A673 (cell line): ENCODE measurements at places on chromosomes 11 and 22.

GRCh38 chr22:50695421-50696250 lies 23.0 kb downstream of the SHANK3 start:
- no peak for DNase-seq

DNA sequence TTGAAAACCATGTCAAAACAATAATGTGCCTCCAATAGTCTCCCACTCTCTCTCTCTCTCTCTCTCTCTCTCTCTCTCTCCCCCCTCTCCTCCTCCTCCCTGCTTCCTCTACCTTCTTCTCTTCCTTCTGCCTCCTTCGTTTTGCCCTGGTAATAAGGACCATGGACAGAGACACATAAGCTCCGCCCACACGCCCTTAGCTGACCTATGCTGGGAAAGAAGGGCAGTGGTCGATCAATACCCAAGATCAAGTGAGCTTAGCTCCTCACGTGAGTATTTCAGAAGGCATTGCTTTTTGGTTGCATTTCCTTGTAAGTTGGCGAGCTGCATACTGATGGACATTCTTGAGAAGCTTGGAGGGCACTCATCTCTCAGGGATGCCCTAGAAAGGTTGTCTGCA lies 194.8 kb downstream of the MIAT start:
- no peak for DNase-seq

GRCh38 chr22:28029201-28029948 lies 110.3 kb upstream of the PITPNB start:
- peak; percentile 80 for DNase-seq

- DNase-seq: no peak
Measured at GRCh38 chr11:7467652-7468051, 17.7 kb upstream of the OLFML1 start.

- DNase-seq: peak; percentile 40
Measured at GRCh38 chr22:20080776-20081654, 974 bp downstream of the DGCR8 start.

DNA sequence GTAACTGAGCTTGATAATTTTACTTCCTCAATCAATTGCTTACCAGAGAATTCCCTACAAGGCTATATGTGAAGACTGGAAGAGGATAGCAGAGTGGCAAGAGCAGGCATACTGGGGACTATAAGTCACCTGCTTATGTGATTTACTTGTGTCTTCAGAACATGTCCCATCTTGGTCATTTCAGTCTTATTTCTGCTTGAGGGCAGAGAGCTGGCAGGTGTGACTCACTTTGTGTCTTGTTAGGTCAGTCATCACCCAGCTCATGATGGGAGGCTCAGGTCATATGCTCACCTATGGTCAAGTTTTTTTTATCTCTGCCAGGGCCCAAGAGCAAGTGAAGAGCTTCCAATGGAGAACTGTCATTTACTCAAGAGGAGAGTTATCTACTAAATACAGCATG lies 6.2 kb downstream of the SRSF8 start:
- DNase-seq: no peak

- no peak for DNase-seq
Measured at GRCh38 chr22:50713571-50714056, 24.4 kb upstream of the ACR start.

DNA sequence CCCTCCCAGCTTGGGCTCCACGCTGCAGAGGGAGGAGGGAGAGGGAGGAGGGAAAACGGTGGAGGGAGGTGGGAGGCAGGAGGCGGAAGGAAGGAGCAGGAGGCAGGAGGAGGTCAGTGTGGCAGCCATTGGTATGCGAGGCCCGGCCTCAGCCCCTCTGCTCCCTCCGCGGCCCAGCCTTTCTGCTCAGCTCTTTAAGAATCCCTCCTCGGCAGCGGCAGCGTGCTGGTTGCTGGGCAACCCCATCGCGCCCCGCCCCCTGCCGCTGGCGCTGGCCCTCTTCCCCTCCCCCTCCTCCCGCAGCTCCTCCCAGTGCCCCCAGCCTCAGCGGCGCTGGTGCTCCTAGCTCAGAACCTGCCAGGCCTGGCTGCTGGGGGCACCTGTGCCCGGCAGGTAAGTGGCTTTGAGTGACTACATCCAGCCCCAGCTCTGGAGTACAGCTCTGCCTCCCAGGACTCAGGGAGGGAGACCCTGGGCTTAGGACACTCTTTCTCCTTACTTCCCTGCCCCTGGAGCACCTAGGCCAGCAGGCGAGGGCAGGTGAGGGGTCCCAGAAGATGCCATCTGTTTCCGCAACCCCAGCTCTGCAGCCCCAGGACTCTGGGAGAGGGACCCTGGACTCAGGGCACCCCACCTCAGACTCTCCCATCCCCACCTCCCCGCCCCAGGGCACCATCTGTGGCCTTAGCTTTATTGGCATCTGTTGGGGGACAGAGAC lies 7.2 kb upstream of the FLRT1 start:
- DNase-seq: peak; percentile 67

GRCh38 chr22:26318975-26319374 lies 110.1 kb upstream of the ASPHD2 start:
- DNase-seq: no peak

DNA sequence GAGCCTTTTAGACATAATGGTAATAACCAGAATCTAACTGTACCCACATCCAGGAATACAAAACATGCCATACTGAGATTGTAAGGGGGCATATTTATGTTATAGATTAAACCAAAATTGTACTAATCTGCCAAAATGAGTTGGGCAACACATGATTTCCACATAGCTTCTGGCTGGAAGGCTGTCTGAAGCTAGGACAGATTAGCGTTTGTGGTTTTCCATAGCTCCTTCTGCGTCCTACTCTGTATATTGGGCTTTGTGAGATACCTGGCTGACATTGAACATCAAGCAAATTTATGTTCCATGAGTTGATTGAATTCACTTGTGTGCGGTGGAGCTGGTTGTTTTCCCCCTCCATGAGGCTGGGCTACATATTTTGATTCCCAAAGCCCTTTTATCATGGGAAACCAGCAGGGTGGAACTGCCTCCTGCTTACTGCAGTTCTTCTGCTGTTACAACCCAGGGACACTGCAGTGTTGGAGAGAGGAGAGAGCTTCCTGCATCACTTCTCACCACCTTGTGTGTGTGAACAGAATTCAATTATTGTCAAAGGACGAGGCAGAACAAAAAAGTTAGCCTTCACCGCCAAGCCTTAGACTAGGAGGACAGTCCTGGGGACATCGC lies 114.9 kb downstream of the C11orf91 start:
- no peak for DNase-seq

DNA sequence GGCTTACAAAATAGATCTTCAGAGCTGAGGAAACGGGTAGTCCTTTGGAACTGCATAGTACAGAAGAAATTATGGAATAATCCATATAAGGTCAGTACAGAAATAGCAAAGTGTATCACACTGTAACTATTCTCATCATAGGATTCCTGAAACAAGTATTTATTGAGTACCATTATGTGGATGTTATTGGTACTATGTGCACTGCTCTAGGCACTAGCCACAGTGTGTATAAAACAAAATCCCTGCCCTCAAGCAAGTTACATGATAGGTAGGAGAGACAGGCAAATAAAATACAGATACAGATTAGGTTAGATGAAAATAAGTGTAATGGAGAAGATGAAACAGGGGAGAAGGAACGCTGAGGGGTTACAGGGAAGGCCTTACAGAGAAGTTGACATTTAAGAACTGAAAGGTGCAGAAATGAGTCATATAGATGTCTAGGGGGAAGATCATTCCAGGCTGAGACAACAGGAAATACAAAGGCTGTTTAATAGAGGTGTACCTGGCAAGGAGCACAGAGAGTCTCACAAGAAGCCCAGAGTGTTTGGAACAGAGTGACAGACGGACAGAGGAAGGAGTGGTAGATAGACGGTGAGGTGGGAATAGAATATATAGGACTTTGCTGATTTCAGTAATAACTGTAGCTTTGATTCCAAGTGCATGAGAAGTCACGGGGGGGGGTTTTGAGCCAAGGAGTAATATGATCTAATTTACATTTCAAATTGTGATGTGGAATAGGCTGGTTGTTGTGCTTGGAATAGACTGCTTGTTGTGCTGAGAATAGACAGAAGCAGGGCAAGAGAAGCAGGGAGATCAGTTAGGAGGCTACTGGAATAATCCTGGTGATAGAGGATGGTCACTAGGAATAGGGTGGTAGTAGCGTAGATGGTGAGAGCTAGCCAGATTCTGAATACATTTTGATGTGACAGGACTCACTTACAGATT lies 13.7 kb downstream of the RNF141 start:
- no peak for DNase-seq

DNA sequence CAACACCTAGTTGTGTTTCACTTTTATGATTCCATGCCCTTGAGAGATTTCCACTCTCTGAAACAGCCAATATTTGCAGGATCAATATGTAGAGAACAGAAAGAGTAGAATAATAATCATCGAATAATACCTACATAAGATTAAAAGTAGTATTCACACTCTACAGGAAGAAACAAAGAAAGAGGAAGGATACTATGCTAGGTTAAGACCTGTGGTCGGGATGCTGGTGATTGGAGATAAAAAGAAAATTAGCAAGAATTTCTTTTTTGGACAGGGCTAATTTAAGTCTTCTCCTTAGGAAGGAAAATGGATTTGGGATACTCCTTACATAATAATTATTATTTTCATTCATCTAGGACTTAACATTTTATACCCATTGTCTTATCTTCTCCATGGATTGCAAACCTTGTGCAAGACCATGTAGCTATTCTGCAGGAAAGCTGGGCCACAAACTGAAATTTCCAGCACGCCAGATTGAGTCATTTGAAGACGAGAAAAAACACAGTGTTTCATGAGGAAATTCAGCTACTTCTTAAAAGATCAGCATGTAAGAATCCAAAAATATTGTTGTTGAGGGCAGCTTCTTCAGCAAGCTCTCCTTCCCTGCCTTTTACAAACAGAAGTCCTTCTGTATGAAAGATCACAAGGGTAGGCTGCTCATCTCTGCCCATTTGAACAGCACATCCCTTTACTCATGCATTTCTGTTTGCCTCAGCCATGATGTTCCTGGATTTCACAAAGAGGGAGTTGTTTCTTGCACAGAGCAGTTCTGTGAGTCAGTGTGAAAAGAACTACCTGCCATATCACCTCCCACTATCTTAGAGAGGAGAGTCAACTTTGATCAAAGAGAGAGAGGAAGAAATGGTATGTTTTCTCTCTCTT lies 90.7 kb downstream of the FAM76B start:
- no peak for DNase-seq

- no peak for DNase-seq
Measured at GRCh38 chr11:126874276-126874675, 126.3 kb downstream of the KIRREL3 start.

GRCh38 chr22:33049119-33049729 lies 9.0 kb downstream of the SYN3 start:
- DNase-seq: peak; percentile 72

GRCh38 chr11:625636-626268 lies 997 bp upstream of the CDHR5 start:
- DNase-seq: no peak

GRCh38 chr11:125086633-125087296 lies 23.7 kb downstream of the SLC37A2 start:
- no peak for DNase-seq

GRCh38 chr11:64529559-64530520 lies 61.2 kb upstream of the SLC22A12 start:
- DNase-seq: no peak

- no peak for DNase-seq
Measured at GRCh38 chr22:43400449-43400848, 11.4 kb upstream of the MPPED1 start.

DNA sequence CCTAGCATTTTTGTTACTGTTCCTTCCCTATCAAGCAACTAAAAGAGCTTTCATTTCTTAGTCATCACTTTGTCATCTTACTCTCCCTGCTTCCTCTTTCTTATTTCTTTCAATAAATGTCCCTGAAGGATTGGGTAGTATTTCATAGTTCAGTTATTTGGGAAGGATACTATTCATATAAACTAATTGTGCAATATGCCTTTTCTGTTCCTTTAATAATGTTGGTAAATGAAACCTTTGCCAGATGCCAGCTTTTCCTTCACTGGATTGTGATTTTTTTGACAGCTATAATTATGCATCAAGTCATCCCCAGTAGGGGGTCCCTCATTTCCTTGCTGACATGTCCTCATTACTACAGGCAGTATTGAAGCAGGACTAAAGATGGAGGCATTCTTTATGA lies 101.7 kb downstream of the ATM start:
- DNase-seq: peak; percentile 90

DNA sequence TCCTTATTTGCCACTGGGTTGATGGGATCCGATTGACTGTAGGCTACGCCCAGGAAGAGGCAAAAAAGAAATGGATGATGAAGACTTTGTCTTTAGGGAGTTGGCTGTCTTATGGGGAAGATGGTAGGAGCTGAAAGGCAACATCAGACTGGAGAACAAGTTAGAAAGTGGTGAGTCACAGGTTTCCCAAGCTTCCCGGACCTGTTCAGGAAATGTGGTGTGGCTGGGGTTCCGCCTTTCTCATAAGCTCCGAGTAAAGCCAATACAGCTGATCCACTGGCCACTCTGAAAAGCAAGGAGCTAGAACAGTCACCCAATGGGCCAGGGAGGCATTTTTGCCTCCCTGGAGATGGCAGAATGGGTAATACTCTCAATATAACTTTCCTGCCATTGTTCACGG lies 194.5 kb downstream of the SNX19 start:
- no peak for DNase-seq

DNA sequence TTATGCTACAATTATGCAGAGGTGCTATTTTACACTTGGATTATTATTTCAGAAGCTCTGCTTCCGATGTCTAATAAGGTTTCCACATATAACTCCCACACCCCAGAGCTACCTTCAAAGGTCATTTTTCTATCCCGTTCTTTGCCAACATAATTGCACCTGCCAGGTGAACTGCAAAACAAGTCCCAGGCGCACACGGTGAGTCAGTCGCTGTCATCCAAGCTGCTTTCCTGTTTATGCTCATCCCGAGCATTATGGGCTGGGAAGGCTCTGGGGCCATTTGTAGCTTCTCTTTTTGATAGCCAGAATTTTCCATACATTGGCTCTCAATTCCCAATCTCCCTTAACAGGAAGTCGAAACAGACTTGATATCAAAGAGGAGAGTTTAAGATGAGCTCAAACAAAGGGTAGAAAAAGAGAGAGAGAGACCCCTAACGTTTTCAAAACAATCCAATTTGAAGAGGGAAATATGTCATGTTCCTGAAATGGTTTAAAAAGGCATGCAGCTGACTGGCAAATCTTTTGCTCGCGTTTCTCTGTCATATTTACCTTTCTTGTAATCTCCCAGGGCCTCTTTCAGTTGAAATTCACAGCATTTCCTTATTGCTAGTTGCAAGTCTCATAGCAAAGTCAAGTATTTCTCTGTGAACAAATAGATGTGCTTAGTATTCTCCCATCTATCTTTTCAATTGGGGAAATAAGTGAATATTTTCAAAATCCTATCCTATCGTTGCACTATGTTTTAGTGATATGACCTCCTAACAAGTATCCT lies 815.9 kb downstream of the KCNA4 start:
- DNase-seq: no peak
